H1 (cell line): ENCODE measurements at places on chromosomes 12 and 14. TPM values are rescaled to one million over a fixed set of nuclear protein-coding genes. Genes with fewer than 3 reads are reported as not detected.

The CLEC1B gene
- total RNA-seq, result not detected in 2 replicates

The PSMC1 gene
- total RNA-seq, result 99.6 and 104 TPM in 2 replicates

The PTPN11 gene
- total RNA-seq, result 130 and 133 TPM in 2 replicates

The WNT5B gene
- total RNA-seq, result 0.91 and 1.2 TPM in 2 replicates

The FAM181A gene
- not detected in 2 replicates for total RNA-seq

The GLS2 gene
- total RNA-seq, result 14.5 and 16.9 TPM in 2 replicates

The MORN3 gene
- 0.34 and 0.93 TPM in 2 replicates for total RNA-seq

The SAV1 gene
- total RNA-seq, result 72.5 and 78.3 TPM in 2 replicates

The APOF gene
- total RNA-seq, result not detected in 2 replicates

The C12orf54 gene
- not detected in 2 replicates for total RNA-seq

DNA sequence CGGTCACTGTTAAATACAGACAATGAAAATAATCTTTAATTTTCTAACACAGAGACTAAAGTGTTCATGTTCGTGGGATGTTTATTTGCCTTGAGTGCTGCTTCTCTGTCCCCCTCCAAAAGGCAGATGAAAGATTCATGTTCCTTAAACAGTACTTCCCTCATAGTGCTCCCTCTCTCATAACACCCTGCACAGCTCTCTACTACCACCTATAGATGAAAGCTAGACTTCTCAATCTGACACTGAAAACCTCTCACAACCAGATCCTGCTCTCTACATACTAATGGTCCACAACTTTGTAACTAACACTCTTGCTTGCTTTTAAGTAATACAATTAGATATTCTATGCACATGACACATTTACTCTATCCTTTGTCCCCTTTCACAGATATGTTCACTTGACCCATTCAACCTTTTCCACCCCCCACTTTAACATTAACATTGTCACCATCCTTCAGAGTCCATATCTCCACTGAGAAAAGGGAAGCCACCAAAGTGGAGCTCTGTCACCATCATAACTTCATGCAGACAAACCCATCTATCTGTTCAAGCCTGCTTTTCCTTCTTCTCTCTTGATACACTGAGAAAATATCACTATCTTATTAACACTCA is 266.4 kb upstream of the USP15 start:
- H3K36me3 ChIP-seq, result no peaks in the 10 kb centered on the region; the same call in 1 of the 2 replicates
- H3K4me3 ChIP-seq, result no peak overlapping the region
- no peak overlapping the region for H3K27ac ChIP-seq
- H3K4me1 ChIP-seq, result no peaks in the 10 kb centered on the region
- no peaks in the 10 kb centered on the region for H3K27me3 ChIP-seq

GRCh38 chr12:75103822-75104221 is 105.8 kb downstream of the KCNC2 start:
- H3K36me3 ChIP-seq, result no peaks in the 10 kb centered on the region
- no peaks in the 10 kb centered on the region for H3K27me3 ChIP-seq

DNA sequence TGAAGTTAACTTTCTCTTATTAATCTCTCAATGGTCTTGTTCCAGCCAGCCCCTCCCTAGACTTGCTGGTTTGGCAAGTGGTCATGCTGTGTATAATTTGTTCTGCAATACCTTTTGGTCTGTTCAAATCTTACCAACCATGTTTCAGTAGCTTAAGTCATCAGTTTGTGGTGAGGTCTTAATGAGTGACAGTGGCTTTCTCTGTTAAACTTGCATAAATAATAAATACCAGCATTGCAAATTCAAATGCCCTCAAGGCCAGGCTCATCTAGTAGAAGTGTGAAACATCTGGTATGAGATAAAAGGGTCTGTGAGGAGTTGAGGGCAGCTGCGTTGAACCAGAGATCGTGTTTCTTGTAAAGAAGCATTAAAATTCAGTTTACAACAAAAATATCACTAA is 319.5 kb downstream of the TMEM117 start:
- H3K27ac ChIP-seq, result no peak overlapping the region
- no peak for DNase-seq
- no peaks in the 10 kb centered on the region for H3K27me3 ChIP-seq
- no peaks in the 10 kb centered on the region for H3K4me1 ChIP-seq
- H3K4me3 ChIP-seq, result no peak overlapping the region

DNA sequence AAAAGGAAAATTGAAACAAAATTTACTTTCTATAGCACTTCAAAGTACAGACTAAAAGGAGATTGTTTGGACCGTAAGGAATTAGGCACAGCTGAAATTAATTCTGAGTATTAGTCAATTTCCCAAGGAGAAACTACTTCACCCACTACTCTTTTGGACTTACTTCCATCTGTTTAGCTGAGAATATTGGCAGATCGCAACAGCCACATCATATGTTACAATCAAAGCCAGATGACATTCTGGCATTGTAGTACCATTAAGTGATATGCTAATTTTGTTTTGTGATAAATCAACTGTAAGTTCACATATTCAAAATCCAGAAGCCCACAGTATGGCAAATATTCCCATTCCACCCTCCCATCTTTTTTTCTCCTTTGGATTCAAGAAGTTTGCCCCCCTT is 47.1 kb upstream of the ANKS1B start:
- no peaks in the 10 kb centered on the region for H3K36me3 ChIP-seq
- no peak for DNase-seq
- H3K4me1 ChIP-seq, result no peaks in the 10 kb centered on the region
- no peaks in the 10 kb centered on the region for H3K27me3 ChIP-seq
- no peak overlapping the region for H3K27ac ChIP-seq

- no peak for DNase-seq
- H3K36me3 ChIP-seq, result no peaks in the 10 kb centered on the region
- no peak overlapping the region for H3K4me3 ChIP-seq
- H3K27ac ChIP-seq, result no peak overlapping the region
- no peaks in the 10 kb centered on the region for H3K4me1 ChIP-seq
These were observed 98.1 kb upstream of the PTPRR start for GRCh38 chr12:71018682-71019081.

- H3K4me1 ChIP-seq, result no peaks in the 10 kb centered on the region
- no peak for DNase-seq
- H3K36me3 ChIP-seq, result no peaks in the 10 kb centered on the region
- no peak overlapping the region for H3K4me3 ChIP-seq
These were observed 486.2 kb downstream of the NELL2 start for GRCh38 chr12:44389896-44390295.

- no peaks in the 10 kb centered on the region; the same call in 1 of the 2 replicates for H3K27me3 ChIP-seq
- no peak overlapping the region for H3K4me3 ChIP-seq
- DNase-seq, result no peak
- H3K36me3 ChIP-seq, result no peaks in the 10 kb centered on the region
- H3K27ac ChIP-seq, result no peak overlapping the region
- peaks cover 7% of the 10 kb centered on the region; the same call in 1 of the 2 replicates for H3K4me1 ChIP-seq
These were observed 191.9 kb upstream of the DIO3 start for GRCh38 chr14:101369194-101369915.

GRCh38 chr12:110228756-110229155 is 52.3 kb upstream of the ATP2A2 start:
- H3K4me1 ChIP-seq, result peaks cover 2% of the 10 kb centered on the region
- no peak for DNase-seq
- H3K27me3 ChIP-seq, result no peaks in the 10 kb centered on the region
- H3K36me3 ChIP-seq, result no peaks in the 10 kb centered on the region

GRCh38 chr12:23536293-23536692 is 413.2 kb downstream of the SOX5 start:
- no peaks in the 10 kb centered on the region for H3K27me3 ChIP-seq
- H3K4me3 ChIP-seq, result no peak overlapping the region
- H3K36me3 ChIP-seq, result no peaks in the 10 kb centered on the region
- no peak for DNase-seq

DNA sequence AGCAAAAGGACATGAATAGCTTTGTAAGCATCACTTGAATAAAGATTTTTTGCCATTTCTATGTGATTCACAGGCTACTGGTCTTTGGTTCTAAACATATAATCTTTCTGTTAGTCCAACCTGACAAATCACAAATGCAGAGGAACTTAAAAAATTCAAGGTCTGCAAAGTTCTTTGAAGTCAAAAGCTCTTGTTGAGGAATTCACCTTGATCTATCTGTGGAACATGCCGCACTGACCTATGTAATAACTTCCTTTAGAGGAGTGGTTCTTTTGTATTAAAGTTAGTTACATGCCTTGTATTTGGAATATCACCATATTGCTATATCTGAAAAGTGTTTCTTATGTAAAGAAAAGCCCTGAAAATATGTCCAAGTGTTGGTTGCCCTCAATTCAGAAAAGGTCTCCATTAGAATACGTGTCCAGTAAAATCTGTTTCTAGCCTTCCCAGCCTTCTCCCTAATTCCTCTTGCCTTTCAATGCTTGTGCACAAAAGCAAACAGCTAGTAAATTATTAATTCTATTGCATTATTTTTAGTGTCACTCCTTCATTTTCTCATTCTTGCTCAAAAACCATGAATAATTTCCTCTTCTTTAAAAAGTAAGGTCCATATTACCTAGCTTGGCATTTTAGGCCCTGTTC is 1192.8 kb downstream of the FLRT2 start:
- no peaks in the 10 kb centered on the region for H3K36me3 ChIP-seq
- H3K4me1 ChIP-seq, result no peaks in the 10 kb centered on the region
- no peak for DNase-seq
- H3K4me3 ChIP-seq, result no peak overlapping the region
- no peak overlapping the region for H3K27ac ChIP-seq
- no peaks in the 10 kb centered on the region for H3K27me3 ChIP-seq

DNA sequence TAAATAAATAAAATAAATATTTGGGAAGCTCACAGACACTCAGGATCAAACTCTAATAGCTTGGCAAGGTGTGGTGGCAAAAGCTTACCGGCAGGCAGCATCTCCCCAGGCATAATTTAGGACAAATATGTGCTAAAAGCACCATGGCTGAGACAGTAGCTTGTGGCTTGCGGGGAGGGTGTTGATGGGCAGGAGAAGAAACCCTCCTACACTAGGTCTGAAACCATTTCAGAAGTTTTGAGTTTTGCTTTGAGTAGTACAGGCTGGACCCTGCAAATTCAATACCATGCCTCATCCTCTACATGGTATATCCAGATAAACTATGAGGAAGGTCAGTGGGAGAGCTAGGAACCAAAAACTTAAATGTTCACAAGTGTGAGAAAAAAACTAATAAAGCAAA is 33.1 kb downstream of the MAP3K9 start:
- peaks cover 10% of the 10 kb centered on the region for H3K4me1 ChIP-seq
- H3K27me3 ChIP-seq, result no peaks in the 10 kb centered on the region
- no peaks in the 10 kb centered on the region for H3K36me3 ChIP-seq
- H3K27ac ChIP-seq, result no peak overlapping the region
- no peak for DNase-seq

DNA sequence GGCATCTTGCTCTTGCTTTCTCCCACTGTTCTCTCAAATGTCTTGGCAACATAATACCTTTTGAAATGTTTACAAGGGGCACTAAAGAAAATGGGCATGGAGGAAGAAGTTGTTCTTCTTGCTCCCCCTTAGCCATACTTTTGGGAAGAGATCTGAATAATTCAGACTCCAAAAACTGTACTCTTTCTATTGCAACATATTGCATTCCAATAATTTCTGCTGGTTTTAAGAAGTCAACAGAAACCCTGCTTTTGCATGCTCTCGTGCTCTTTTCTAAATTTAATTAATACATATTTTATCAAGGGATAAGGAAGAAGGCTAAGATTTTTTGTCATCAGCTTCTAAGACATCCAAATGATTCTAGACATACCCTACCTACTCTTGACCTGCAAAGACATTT is 409.9 kb upstream of the SOX5 start:
- H3K36me3 ChIP-seq, result no peaks in the 10 kb centered on the region
- no peak for DNase-seq
- H3K27ac ChIP-seq, result no peak overlapping the region
- no peaks in the 10 kb centered on the region for H3K27me3 ChIP-seq

DNA sequence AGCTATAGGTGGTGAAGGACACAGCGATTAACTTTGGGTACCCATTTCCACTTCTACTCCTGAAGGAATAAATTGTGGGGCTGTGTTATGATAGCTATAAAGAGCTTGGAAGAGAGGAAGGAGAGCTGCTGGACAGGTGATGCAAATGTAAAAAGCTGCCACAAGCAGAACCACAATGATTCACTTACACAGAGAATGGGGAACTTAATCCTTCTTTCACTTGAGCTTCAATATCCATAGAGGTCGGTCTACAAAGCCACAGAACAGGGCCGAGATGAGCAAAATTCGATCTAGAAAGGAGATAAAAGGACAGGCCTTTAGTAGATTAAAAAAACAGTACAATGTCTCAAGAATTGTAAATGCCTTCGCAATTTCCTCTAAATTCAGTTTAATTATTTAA is 831.1 kb downstream of the LRFN5 start:
- H3K4me3 ChIP-seq, result no peak overlapping the region
- H3K27ac ChIP-seq, result no peak overlapping the region
- H3K27me3 ChIP-seq, result no peaks in the 10 kb centered on the region
- no peaks in the 10 kb centered on the region for H3K4me1 ChIP-seq
- no peak for DNase-seq

DNA sequence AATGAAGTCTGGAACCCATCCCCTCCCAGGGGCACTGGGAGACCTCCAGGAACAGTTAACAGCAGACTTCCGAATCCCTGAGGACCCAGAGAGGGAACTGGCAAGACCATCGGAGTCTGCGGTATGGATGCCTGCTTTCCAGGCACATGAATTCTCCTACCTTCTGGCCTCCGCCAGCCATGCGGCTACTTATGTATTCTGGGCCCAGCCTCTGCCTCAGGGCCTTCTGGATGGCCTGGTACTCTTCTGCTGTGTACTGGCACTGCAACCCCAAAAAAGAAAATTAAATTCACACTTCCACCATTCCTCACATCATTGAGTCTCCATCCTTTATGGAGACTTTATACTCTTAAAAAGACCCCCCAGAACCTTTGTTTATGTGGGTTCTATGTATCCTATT is 18.4 kb downstream of the RAD52 start:
- H3K4me3 ChIP-seq, result no peak overlapping the region
- H3K27me3 ChIP-seq, result no peaks in the 10 kb centered on the region
- H3K36me3 ChIP-seq, result peaks cover 8% of the 10 kb centered on the region; the same call in 1 of the 2 replicates
- no peak overlapping the region for H3K27ac ChIP-seq
- no peak for DNase-seq

DNA sequence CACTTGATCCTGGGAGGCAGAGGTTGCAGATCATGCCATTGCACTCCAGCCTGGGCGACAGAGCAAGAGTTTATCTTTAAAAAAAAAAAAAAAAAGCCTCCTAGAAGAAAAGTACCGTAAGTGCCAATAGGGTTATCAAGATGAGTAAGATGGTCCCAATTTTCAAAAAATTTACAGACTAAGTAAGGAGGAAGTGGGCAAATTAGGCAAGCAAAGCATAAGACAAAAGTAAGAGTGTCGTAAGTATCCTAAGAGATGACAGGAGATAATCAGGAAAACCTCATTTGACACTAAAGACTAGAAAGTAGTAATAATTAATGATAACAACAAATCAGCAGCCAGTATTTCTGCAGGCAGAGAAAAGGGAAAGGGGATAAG is 12.2 kb downstream of the PYM1 start:
- H3K4me3 ChIP-seq, result no peak overlapping the region
- H3K27ac ChIP-seq, result no peak overlapping the region
- H3K4me1 ChIP-seq, result no peaks in the 10 kb centered on the region
- no peaks in the 10 kb centered on the region for H3K27me3 ChIP-seq
- DNase-seq, result no peak

- no peaks in the 10 kb centered on the region for H3K27me3 ChIP-seq
- H3K4me1 ChIP-seq, result no peaks in the 10 kb centered on the region
- H3K36me3 ChIP-seq, result peaks cover 11% of the 10 kb centered on the region; the same call in 1 of the 2 replicates
- no peak for DNase-seq
- H3K27ac ChIP-seq, result no peak overlapping the region
- H3K4me3 ChIP-seq, result no peak overlapping the region
These were observed 33.4 kb downstream of the AMN start for GRCh38 chr14:102955636-102956408.
